ENCODE measurements at places on chromosomes 11 and 22.

GRCh38 chr11:59191095-59191494, 19.2 kb downstream of the DTX4 start:
- DNase-seq, result no peak

GRCh38 chr11:79243422-79244210, 197.2 kb downstream of the TENM4 start:
- DNase-seq, result no peak

- peak; percentile 23 for DNase-seq
Observed at GRCh38 chr11:63813563-63814382, 517 bp downstream of the SPINDOC start.

DNA sequence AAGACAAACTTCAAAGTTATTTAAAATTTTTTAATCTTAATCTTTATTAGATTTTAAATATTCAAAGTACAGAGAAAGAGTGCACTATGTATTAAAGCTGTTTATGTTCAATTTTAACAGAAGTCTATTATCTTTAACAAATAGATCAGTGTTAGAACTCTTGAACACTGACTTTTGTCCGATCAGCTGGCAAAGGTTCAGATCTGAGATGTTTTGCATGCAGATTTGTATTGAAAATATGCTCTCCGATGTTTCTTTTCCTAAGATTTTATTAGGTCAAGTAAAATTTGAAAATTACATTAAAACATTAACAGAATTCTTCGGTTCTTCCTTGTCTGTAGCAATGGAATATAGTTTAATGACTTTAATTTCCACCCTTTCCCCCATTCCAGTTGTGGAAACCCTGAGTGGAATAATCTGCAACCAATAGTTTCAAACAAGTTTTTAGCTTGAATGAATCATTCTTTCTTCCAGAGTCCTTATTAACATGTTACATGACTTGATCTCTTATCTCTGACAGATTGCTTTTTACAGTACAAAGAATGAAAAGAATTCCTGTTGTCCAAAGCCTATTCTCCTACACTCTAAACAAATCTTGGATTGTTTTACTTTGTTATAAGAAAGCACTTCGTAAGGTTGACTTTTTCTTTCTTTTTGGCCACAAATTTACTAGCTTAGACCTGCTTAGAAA, 11.4 kb upstream of the TCP11L1 start:
- no peak for DNase-seq

GRCh38 chr11:103043826-103044678, 47.9 kb downstream of the DCUN1D5 start:
- no peak for DNase-seq

DNA sequence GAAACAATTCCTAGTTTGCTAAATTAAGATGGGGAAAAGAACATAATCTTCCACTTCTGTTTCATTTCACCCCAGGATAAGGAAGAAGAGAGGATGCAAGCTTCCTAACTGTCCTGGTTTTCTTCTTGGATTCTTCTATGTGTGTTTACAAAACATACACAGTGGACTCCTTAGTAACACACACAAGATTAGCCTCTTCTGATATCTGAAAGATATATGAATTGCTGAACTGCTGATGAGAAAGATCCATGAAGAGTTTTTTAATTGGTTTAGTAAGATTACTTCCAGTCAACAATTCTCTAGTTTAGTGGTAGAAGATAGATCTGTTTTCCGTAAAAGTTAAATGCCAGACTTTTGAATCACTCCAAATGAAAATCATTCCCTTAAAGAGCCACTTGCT, 86.8 kb downstream of the WT1 start:
- no peak for DNase-seq

DNA sequence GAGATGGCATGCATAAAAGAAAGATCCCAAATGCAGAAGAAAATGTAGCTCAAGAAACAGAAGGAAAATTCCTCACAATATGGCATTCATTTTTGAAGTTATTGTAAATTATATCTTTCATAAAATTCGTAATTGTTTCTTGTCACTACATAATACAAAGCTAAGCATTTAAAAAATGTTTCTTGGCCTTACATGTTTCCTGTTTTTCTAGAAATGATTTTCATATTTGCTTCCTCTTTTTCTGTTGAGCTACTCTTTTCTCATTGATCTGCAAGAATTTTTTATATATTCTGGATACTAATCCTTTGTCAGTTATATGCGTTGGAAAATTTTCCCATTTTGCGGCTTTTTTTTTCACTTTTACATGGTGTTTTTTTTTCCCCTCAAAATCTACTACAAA, 48.0 kb downstream of the ENTHD1 start:
- DNase-seq, result no peak

GRCh38 chr22:44871782-44872181, 119.4 kb downstream of the ARHGAP8 start:
- DNase-seq, result no peak

DNA sequence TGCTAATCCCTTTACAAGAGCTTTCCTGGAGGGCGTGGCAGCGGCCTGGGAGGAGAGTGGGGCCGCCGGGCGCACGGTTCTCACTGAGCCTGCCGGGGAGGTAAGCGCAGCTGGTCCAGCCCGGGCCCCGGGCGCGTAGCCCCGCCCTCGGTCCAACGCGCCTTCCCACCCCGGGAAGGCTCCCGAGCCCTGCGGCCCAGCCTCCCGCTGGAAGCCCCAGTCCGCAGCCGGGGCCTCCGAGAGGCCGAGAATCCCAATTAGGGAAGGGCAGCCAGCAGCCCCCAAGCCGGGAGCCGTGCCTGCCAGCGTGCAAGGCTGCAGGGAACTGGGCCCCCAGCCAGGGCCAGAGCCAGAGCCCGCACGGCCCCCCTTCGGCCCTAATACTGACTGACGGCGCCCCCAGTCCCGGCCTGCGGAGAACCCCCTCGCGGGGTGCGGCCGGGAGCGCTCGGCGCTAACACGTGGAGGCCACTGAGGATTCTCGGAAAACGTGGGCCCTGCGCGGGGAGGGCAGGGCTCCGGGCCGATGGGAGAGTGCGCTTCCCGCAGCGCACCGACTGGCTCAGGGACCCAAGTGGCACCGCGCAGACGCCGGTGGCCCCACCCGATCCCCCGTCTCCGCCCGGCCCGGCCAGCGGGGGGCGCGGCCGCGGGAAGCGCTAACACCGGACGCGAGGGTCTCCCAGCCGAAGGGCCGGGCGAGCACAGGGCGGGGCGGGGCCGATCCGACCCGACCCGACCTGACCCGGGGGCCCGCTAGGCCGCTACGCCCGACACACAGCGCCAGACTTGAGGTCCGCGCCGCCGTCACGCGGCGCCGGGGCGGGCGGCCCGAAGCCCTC, 5.7 kb downstream of the ZFTA start:
- no peak for DNase-seq

DNA sequence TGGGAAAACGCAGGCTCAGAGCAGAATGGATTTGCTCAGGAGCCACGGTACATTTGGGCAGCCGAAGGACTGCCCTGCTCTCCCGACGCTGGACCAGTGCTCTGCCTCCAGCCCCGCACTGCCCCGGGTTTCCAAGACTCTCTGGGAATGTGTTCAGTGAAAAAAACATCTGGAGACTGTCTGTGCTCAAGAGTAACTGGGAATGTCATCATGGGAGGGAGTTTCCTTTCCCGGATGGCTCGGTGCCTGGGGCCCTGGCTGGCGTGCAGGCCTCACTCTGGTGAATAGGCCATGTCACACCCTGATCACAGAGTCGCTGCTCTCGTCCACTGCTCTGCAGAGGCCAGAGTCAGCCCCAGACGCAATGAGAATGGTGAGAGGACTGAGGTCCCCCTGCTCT, 9.8 kb upstream of the APOL6 start:
- DNase-seq, result no peak

GRCh38 chr11:2792381-2793250, 92.8 kb upstream of the KCNQ1OT1 start:
- DNase-seq, result no peak

DNA sequence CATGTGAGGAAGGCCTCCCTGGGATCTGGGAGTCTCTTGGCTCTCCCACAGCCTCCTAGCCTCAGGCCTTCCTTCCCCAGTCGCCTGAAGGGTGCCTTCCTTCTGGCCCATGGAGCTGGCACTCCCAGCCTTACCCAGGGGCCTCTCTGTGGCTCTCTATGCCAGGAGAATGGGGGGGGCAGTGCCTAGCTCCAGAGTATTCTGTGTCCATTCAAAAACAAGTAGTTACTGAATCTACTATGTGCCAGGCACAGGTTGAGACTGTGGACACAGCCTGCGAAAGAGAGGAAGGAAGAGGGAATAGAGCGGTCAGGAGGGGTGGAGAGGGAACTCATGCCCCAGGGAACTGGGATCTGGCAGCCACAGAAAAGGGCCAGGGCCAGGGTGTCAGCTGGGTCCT, 2.7 kb upstream of the PLA2G3 start:
- no peak for DNase-seq

- no peak for DNase-seq
Observed at GRCh38 chr11:77055101-77055561, 11.6 kb upstream of the CAPN5 start.

GRCh38 chr11:122807731-122808477, 30.4 kb upstream of the CRTAM start:
- DNase-seq, result no peak

DNA sequence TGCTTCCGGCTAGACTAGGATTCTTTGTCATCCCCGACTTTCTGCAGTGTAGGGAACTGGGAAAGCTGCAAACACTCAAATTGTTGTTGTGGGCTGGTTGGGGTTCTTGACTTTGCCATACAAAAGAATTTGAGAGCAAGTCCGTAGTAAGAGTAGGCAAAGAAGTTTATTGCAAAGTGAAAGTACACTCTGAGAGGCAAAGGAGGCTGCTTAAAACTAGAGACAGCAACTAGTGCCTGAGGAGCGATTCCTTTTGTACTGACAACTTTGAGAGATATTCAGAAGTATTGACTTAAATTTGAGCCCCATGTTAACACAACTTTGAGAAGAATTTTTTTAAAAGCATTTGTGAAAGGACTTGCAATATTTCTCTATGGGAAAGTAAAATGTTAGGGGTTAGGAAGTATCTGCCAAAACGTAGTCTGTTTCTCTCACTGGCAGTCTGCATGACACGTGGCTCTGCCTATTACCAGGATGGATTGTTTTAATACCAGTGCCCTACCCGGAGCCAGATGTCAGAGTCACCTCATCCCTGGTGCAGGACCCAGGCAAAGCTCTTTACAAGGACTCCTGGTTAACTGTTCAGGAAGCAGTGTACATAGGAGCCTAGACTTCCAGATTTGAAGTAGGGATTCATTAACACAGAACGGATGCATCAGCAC, 85.0 kb upstream of the CLPB start:
- DNase-seq, result no peak

GRCh38 chr11:116278076-116278475, 494.7 kb downstream of the BUD13 start:
- DNase-seq, result no peak

DNA sequence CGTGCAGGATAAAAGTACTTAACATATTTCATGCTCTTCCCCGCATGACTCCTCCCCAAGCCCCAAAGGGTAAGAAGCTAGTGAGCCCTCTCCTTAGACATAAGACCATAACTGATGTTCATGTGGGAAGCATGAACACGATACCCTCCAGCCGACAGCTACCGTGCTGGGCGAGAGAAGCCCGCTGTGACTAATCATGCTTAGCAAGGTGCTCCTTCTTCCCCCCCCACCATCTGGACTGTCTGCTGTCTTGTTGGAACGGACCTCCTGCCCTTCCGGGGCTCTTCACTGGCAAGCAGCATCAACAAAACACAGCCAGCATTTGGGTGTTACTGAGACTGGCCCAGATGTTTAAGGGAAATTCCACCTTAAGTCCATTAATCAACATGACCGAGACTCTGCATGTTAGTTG, 200.6 kb downstream of the DBX1 start:
- DNase-seq, result no peak

- no peak for DNase-seq
Observed at GRCh38 chr11:73312851-73313327, 4.8 kb downstream of the ARHGEF17 start.

DNA sequence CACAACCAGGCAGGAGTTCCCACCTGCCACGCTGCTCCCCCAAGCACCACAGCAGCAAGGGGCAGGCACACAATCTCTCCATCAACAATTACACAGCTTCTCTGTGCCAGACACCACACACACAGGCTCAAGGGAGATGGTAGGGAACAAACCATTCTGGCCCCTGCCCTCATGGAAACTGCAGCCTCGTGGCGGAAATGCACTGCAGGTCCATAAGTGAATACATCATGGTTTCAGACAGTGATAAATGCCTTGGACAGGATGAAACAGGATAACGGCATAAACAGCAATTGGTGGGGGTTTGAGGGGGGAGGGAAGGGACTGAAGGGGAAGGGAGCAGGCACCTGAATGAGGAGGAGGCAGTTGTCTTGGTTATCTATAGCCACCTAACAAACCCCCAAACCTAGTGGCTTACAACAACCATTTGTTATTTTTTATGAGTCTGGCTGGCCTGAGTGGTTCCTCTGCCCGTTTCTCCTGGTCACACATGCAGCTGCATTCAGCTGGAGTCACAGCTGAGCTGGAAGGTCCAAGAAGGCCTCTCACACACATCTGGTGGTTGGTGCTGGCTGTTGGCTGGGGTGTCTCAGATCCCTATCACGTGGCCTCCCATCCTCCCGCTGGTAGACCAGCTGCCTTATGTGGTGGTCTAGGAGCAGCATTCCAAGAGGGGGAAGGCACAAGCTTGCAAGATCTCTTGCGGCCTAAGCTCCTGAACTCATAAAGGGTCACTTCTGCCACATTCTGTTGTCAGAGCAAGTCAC, 15.0 kb upstream of the YWHAH start:
- no peak for DNase-seq

DNA sequence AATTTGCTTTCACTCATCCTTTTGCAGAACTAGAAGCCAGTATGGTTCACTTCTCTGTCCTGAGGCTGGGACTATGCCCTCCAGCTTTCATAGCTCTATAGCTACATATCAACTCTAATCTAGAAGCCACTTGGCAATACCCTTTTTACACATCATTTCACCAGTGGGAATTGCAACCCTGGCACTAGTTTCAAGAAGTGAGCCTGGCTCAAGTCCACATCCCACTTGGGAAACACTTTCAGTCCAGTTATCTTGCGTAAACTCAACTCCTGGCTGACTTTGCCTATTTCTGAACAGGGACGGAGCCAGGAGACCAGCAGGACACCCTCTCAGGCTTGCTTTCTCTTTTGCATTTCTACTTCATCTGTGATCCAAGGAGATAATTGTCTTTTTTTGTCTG, 19.9 kb upstream of the FAT3 start:
- DNase-seq, result no peak

GRCh38 chr22:50011447-50012210, 936 bp downstream of the IL17REL start:
- DNase-seq, result no peak

GRCh38 chr11:44333271-44334218, 23.6 kb upstream of the ALX4 start:
- no peak for DNase-seq

- DNase-seq, result no peak
Observed at GRCh38 chr22:47484960-47485569, 722.6 kb downstream of the TBC1D22A start.

DNA sequence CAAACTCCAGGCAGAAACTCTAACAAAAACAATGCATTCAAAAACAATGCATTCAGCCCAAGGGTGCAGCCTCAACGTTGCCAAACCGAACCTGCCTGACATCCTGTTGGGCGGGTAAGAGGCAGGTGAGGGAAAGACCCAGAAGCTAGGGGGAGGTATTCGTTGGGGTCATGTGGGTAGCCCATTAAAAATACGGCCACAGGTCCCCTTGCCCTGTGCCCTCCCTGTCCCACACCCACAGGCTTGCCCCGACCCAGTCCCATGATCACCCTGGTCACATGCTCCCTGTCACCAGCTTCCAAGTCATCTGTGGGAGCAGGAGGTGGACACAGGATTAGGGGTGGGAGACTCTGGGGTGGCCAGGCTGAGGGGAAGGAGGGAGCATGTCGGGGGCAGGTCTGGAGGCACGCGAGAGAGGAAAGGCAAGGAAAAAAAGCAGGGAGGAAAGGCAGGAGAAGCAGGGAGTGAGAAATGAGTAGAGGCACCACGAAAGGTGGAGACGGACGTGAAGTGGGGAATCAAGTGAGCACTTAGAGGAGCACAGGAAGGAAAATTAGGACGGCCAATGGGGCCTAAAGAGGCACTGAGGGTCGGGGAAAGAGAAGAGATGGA, 683 bp downstream of the PLA2G6 start:
- peak; percentile 36 for DNase-seq

All from Kasumi-1 (cell line).